ENCODE measurements at places on chromosomes 5 and 9.
A peak's percentile ranks its signal among the peaks of the same experiment; 100 is the strongest.

GRCh38 chr9:87671478-87671877, 54.4 kb upstream of the CTSL start:
- DNase-seq, result no peak

DNA sequence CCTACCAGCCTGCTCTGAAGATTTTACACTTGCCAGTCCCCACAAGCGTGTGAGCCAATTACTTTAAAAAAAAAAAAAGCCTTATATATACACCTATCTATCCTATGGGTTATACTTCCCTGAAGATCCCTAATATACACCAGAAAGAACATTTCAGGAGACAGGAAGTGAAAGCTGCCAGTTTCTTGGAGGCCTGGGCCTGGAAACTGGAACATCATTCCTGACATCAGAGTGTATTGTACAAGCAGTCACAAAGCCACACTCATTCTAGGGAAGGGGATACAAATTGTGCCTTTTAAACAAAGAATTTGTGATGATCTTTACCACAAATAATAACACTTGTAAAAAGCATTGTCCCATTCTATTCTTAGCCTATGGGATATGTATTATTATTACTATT, 98.3 kb upstream of the FBN2 start:
- DNase-seq, result no peak

DNA sequence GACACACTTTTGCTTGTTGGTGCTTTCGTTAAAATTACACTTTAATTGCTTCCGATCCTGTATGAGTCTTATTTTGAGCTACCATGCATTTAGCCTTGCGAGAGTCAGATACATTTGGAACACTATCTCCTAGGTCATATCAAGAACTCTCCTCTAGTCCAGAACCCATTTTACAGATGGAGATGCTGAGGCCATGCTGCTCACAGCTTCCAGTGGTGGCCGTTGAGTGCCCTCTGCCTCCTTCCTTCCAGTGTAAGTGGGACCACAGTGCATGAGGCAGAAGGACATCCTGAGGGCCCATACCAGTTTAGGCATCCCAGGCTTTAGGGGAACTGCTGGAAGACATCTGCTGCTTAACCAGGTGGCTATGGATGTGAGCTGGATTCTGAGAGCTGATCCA, 6.9 kb downstream of the CCNI2 start:
- DNase-seq, result no peak

DNA sequence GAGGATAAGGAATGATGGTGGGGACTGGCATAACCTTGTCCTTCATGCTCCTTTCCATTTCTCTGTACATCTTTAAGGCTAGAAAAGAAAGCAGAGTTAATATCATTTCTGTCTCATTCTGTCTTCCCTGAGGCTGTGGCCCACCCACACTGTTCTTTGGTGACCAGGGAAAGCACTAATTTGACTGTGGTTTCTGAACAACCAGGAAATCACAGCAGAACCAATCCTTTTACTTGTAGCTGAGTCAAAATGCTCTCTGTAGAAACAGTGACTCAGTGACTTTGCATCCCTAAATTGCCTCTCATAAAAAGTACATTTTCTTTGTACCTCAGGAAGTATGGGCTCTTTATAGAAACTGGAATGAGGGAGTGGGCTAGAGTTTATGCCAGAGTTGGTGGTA, 28.1 kb downstream of the IL33 start:
- no peak for DNase-seq

GRCh38 chr5:39570403-39571027, 145.7 kb upstream of the DAB2 start:
- peak; percentile 27 for DNase-seq

Measured in SW 1271 (cell line).